ENCODE measurements at places on chromosomes 13 and 19. TPM values are rescaled to one million over a fixed set of nuclear protein-coding genes. Genes with fewer than 3 reads are reported as not detected.
A peak's percentile ranks its signal among the peaks of the same experiment; 100 is the strongest.

GRCh38 chr13:39818953-39819352 lies 163.5 kb downstream of the COG6 start:
- DNase-seq: no peak

DNA sequence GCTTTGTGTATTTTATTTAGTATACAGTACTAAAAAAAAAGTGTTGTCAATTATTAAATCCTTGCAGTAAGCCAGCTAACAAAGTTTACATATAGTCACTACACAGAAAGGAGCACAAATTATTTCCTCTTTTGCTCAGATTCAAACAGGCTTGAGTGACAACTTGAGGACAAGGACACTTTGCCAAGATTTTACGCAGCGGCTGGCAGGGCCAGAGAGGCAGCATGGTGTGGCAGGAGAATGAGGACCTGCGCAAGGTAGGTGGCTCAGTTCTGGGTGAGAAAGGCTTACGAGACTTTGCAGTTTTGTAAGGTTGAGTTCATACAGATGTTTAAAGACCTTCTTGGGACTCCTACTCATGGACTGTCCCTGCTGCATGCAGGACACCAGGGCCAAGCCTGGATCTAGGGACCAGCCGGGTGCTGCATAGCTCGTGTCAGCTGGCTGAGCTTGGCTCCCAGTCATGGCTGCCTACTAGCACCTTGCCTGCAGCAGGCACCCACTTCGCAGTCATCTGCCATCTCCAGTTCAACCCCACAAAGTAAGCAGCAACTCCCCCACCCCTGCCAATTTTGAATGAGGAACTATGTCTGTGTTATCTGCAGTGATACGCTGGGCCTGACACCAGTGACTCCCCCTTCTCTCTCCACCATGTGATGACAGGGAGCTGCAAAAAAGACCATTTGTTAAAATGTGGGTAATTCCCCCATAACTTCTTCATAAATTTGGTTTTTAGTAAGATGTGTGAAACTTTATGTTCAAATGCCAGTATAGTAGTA lies 3.7 kb upstream of the TUBA3C start:
- no peak for DNase-seq

- no peak for DNase-seq
These were observed 185.9 kb downstream of the LHFPL6 start for GRCh38 chr13:39417131-39417530.

GRCh38 chr13:99407906-99408702 lies 93.2 kb upstream of the TM9SF2 start:
- no peak for DNase-seq

DNA sequence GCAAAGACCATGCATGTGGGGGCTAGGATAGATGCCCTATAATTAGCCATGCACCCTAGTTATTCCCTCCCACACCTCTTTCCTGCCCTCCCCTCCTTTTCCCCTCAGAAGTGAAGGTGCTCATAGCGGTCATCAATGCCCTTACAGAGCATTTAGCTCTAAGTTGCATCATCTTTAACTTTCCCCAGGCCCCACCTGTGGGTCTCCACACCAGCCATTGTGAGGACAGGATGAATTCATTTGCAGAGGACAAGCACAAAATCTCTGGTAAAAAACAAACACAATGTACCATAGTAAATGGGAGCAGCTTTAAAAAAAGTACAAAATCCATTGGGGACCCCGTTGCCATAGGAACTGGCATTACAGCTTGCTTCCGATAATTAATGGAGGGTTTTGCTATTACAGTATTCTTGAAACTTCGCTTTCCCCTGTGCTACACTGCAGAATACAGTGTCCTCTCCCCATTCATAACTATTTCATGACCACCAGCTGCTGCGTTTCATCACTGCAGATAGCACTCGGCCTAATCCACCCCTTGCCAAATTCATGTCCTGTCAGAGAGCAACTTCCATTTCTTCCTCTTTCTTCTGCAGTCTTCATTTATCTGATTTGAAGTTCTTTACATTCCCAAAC lies 110.5 kb downstream of the ZDHHC20 start:
- DNase-seq: no peak

DNA sequence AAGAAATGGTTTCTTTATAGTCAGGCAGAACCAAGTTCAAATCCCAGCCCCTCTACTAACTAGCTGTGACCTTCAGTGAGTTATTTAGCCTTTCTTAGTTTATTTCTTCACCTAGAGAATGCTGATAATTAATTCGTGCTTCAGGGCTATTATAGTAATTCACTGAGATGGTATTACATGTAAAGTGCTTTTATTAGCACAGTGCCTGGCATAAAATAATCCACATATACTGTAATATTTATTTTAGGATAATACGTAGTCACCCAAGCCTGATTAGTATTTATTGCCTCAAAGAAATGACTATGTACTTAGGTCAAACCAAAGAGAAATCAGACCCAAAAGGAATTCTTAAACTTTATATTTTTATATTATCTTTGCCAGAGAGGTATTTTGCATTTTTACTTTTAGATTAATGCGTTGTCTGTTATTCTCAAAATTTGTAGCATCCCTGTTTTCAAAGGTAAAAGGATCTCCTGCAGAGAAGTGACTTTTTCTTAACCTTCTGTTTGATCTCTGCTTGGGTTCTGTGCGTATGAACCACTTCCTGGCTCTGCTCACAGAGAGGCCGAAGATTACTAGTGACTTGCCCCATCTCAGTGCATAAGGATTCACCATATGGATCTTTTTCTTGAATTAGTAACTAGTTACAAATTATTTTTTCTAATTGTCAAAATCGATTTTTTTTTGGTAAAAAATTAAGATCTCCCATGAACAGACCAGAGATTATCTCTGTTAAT lies 19.7 kb downstream of the UBAC2 start:
- no peak for DNase-seq

GRCh38 chr19:45350477-45351058 lies 10.0 kb downstream of the KLC3 start:
- DNase-seq: no peak

- DNase-seq: no peak
These were observed 228.5 kb upstream of the ARGLU1 start for GRCh38 chr13:106796280-106797047.

- no peak for DNase-seq
These were observed 179.6 kb downstream of the RFC3 start for GRCh38 chr13:33997574-33997973.

GRCh38 chr13:93882086-93882651 lies 597.3 kb downstream of the DCT start:
- DNase-seq: no peak

DNA sequence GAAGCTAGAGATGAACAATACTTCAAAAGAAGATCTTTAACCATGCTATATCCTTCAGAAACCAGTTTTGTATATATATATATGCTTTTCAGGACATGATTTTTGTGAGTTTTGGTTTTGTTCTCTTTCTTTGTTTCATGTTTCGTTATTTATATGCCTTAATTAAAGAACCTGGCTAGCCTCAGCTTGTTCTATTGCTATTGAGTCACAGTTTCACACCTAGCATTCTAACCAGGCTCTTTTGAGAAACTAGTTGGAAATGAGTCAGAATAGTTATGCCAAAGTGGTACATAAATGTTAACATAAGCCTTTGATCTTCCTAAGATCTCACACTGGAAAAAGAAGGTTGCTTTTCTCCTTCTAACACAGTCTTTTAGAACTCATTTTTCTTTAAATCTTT lies 1925.2 kb downstream of the OLFM4 start:
- DNase-seq: no peak

DNA sequence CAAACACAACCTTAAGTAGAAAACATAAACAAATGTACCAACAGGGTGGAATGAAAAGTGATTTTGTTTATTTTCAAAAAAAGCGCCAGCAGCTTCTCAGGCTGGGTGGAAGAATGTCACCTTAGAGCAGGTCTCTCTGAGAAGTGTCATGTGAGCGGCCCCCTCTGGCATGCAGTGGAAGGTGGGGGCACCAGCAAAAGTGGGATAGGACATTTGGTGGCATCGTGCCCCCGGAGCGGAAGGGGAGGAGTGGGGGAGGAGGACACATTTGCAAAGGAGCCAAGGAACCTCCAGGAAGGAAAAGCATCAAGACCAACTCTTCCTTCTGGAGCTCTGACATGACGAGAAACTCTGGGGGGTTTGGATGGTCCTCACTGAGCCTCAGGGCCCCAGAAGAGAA lies 635.3 kb downstream of the UQCRFS1 start:
- no peak for DNase-seq

- peak; percentile 79 for DNase-seq
These were observed 3.1 kb upstream of the TNFAIP8L1 start for GRCh38 chr19:4636151-4636717.

DNA sequence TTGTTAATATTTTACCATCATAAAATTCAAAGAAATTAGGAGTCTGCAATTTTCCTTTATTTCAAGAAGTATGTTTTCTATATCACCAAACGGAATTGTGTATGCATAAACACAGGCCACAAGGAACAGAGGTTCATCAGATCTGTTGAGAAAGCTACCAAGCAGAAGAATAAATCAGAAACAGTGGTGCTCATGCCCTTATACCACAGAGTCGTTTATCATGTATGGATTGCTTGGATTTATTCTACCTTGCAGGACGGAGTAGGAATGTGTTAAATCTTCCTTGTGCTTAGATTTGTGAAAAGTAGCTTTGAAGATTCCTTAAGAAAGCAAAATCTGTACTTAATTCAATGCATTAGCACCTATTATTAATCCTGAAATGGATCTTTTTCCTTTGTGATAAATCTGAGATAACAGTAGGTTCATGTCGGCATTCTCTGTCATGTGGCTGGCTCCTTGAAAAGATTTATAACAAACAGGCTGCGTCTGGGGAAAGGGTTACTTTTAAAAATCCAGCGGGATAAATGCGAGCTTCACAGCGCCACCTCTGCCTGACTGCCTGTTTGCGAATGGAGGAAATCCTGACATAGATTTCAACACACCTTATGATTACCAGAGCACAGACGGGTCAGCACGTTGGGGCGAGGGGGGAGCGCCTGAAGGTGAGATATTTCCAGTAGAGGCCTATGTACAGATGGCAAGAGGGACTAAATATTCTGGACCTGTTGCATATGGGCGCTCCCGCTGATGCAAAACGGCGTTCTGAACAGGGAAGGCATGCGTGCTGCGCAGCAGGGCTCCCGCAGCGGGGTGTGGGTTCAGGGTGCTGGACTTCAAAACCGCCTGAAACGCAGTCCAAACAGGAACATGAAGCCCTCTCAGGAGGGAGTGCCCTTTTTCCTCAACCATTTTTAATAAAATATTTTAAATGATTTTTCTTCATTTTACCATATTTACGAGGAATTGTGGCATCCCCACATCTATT lies 445.5 kb upstream of the SGCG start:
- no peak for DNase-seq

DNA sequence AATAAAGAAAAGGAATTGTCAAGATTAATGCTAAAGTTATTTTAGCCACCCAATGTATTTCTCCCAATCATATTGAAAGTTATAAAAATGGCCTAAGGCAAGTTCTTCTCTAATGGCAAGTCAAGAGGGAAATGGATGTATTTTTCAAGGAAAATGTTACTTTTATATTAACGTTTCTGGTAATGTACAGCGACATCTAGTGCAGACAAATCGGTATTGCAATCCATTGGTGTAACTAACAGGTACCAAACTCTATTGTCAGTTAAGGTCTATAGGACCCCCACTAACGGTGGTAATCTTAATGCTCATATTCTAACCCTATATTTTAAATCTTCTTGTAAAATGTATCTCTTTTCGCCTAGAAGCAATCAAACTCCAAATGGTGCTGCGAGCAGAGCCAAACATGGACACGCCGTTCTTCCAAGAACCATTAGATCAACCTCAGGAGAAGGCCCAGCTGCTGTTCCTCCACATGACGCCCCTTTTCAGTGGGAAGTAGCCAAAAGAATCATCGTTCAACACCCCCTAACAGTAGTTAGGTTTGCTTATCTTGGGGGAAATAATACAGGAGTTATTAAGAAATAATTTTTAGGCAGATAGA lies 98.5 kb upstream of the PABPC3 start:
- DNase-seq: no peak

GRCh38 chr19:58252102-58252685 lies 23.5 kb downstream of the ZNF544 start:
- no peak for DNase-seq

- DNase-seq: no peak
These were observed 19.6 kb upstream of the TTYH1 start for GRCh38 chr19:54395685-54396084.

DNA sequence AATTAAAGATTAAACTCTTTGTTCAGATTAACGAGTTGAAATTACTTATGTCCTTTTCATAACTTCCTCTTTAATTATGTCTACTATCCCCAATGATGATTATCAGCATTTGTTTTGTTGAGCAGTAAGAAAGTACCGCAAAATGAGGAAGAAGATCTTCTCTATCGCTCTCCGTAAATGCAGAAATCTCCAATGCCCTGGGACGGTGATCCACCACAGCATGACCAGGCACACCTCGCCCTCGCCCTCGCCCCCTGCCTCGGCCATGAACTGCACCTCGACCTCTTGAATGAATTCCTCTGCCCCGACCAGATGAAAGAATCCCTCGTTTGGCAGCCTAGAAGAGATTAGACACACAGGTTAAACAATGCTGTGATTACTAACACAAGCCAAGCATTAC lies 69.1 kb downstream of the RBM26 start:
- no peak for DNase-seq

- DNase-seq: no peak
These were observed 500 bp upstream of the JUNB start for GRCh38 chr19:12790628-12791344.

GRCh38 chr13:27927444-27928352 lies 7.9 kb downstream of the PDX1 start:
- no peak for DNase-seq

DNA sequence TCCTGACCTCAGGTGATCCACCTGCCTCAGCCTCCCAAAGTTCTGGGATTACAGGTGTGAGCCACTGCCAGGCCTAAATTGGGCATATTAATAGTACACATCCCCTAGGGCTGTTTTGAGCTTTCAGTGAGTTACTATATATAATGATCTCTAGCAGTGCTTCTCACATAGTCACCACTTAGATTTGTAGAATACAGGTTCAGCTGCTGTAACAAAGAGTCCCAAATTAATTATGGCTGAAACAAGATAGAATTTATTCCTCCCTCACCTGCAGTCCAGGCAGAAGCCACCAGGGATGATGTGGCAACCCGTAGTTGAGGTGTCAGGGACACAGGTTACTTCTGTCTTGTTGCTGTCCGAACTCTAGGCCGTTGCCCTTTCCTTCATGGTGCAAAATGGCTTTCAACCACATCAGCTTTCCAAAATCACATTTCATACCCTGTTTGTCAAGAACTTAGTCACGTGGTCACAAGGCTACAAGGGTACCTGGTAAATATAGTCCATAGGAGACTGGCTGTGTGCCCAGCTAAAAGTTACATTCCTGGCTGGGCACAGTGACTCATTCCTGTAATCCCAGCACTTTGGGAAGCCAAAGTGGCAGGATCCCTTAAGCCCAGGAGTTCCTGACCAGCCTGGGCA lies 2.9 kb downstream of the PROSER3 start:
- no peak for DNase-seq

JUNB gene
- total RNA-seq: 131 TPM

MCF2L gene
- total RNA-seq: 42.4 TPM

DCT gene
- total RNA-seq: 0.18 TPM

SPINT2 gene
- 202 TPM for total RNA-seq

ALKBH6 gene
- 21.0 TPM for total RNA-seq

LGALS4 gene
- 4.2 TPM for total RNA-seq

ZNF626 gene
- total RNA-seq: 14.0 TPM

SYNGR4 gene
- not detected for total RNA-seq

C19orf73 gene
- total RNA-seq: 1.4 TPM

TMEM145 gene
- not detected for total RNA-seq

KLK15 gene
- total RNA-seq: not detected

ZNF700 gene
- 13.4 TPM for total RNA-seq

FXYD3 gene
- 135 TPM for total RNA-seq

MPV17L2 gene
- 6.6 TPM for total RNA-seq

SERPINE3 gene
- not detected for total RNA-seq

DNAAF3 gene
- total RNA-seq: 12.8 TPM

EIF3K gene
- 229 TPM for total RNA-seq

IGFL1 gene
- not detected for total RNA-seq
